ENCODE measurements at places on chromosomes 7 and 10. TPM values are rescaled to one million over a fixed set of nuclear protein-coding genes. Genes with fewer than 3 reads are reported as not detected.

DNA sequence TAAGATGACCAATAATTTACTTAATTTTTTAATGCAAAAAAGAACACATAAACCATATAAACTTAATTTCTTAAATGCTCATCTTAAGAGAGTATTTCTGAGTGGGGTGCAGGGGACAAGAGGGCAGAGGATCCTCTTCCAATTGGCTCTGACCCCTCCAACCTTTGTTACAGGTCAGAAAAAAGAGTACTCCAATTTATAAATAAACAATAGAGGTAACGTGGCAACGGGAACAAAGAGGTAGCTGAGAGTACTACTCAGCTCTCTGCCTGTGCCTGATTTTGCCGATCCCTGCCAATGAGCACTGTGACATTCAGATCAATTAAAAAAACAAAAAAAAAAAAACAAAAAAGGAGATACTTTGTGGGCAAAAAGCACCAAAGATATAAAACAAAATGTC, 307.9 kb downstream of the PARD3 start:
- DNase-seq = no peak

- no peak for DNase-seq
Measured at GRCh38 chr7:44615149-44615611, 8.8 kb downstream of the OGDH start.

DNA sequence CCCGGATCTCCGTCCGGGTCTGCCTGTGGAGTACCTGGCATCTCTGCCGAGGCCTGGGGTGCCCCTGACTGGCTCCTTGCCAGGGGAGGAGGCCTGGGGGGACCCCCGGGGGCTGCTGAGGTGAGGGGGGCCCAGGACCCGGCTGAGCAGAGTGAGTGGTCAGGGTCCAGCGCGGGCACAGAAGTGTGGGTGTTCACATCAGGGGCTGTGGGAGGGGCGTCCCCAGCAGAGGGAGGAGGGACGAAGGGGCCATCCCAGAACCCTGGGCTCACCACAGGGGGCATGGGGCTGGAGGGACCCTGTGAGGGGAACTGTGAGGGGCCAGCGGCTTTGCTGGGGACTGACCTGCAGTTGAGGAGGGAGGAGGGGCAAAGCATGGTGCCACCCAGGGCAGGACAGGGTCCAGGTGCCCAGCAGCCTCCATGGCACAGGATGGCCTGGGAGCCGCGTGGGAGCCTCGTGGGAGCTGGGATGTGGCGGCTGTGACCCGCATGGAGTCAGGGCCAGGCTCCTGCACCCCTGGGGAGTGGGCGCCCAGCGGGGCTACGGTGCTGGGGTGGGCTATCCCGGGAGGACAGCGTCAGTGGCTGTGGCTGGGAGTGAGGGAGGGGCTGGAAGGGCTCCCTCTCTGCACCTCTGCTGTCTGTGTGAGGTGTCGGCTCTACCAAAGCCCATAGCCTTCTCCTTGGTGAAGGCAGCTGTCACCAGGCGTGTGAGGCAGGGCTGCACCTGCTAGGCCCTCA, 91.2 kb downstream of the DNAJB6 start:
- no peak for DNase-seq

- no peak for DNase-seq
Measured at GRCh38 chr7:50544992-50545391, 20.2 kb downstream of the DDC start.

GRCh38 chr10:30199376-30200016, 140.1 kb upstream of the JCAD start:
- no peak for DNase-seq

GRCh38 chr10:619710-620109, 69.8 kb downstream of the DIP2C start:
- DNase-seq = no peak

DNA sequence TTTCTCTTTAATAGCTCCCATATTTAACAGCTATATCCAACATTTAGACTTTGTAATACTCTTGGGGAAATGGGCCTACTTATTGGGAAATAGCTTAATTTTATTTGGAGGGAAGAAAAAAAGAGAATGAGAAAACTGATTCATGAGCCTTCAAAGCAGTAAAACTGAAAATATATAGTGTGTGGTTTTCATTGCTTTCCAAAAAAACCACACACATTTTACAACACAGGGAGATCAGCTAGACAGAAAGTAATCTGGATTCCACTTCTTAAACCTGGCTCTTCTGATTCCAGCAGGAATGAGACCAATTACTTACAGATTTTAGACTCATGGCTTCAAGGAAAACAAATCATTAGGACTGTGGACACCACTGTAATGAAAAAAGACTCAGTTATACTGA, 48.7 kb downstream of the CH25H start:
- no peak for DNase-seq

DNA sequence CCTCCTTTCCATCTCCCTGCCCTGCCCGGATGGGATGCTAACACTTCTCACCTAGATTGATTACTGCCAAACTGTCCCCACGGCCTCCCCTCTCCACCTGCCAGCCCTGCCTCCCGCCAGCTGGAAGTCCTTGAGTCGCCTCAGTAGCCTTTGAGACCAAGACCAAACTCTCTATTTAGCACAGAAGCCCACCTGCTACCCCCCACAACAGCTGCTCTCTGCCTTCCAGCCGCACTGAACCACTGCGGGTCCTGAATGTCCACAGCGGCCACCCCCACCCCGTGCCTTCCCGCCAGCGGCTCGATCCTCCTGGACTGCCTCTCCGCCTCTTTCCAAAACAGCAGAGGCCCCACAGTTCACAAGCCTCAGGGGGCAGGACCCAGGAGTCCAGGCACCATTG, 39.0 kb downstream of the FKBP6 start:
- DNase-seq = no peak

DNA sequence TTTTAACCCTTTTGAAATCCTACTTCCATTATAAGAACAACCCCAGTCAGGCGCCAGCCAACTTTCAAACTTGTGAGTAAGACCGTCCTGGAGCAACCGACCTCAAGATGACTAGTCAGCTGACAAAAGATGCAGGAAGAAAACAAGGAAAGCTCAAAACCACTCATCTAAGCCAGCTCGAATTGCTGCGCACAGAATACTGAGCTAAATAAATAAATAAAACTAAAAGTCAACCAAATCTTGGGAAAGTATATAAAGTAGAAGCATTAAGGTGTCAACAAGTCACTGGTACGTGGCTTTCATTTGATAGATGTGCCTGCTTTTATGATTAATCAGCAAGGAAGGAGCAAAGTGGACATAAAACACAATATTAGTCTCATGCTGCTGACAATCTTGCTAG, 1269.8 kb downstream of the XPNPEP1 start:
- DNase-seq = no peak

DNA sequence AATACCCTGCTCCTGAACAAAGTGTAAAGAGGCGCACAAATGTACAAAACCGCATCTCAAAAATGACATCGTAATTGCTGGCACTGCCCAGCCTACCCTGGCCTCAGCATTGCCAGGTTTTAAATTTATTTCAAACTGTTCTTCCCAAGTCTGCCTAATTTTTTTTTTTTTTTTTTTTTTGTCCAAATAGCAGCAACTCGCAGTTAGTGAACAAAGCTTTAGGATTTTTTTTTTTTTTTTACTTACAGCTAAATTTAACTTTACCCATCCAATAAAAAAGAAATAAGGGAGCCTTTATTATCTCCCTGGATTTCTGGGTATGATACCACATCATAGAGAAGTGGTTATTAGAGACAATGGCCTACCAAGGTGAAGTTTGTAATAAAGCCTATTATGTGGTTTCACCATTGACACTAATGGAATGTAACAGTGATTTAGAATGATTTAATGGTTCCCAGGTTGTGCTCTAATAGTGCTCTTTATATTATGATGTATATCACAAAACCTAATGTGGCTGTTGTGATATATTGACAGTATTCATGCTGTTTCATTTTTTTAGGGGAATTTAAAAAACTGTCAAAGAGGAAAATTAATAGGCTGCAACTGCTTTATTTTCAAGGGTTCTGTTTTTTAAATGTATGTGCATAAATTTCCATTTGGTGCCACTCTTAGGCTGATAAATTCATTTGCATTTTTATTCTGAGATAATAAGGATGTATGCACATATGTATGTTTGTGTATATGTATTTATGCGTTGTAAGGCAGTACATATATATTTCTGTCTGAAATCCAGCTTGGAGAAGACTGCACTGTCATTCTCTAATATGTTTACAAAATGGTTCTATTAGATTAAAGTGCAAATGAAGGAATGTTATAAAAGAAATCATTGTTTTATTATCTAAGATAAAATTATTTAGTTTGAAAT, 309.0 kb downstream of the TFEC start:
- DNase-seq = no peak

GRCh38 chr10:132078746-132079345, 13.1 kb downstream of the JAKMIP3 start:
- peak; percentile 58 for DNase-seq

- no peak for DNase-seq
Measured at GRCh38 chr7:13115855-13116254, 428.4 kb downstream of the ARL4A start.

GRCh38 chr7:129496653-129497052, 5.7 kb upstream of the SMKR1 start:
- DNase-seq = no peak

DNA sequence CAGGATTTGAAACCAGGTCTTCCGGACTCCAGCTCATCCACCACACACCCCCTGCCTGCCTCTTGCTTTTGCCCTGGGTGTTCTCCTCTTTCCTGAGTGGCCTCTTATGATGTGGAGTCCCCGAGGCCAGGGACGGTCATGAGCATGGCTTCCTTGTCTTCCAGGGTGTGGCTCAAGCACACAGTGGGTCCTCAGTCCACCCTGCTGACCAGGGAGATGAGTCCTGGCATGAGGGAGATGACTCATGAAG, 32.8 kb downstream of the DNAJB12 start:
- no peak for DNase-seq

DNA sequence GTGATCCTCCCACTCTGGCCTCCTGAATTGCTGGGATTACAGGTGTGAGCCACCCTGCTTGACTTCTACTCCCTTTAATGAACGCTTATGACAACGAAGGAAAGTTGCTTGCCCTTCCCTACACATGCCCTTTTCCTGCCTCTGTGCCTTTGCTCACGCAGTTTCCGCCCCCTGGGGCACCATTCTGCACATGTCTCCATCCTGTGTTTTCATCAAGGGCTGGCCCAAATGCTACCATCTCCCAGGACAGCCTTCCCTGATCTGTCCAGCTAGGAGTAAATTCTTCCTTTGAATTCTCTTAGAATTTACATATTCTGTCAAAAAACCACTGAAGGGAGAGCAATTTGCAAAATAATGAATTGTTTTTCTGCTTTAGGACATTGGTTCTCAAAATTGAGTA, 50.0 kb upstream of the KMT2C start:
- no peak for DNase-seq

DNA sequence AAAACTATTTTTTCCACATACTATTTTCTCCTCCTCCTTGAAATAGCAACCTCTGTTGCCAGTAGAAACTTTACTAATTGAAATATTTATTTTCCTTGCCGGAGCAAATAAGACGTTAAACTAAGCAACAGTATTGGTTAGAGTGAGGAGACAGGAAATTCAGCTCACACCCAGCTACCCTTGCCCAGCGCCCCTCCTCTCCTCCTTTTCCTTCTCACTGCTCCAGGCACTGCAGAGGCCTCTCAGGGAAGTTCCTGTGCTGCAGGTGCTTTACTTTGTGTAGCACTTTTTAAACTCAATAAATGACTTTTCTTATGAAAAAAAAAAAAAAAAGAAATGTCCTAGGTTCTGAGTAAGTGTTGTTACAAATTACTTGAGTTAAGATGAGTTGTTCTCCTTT, 134.0 kb downstream of the SEMA3E start:
- no peak for DNase-seq

CPEB3 gene
- 65.9 TPM for total RNA-seq

LRIT1 gene
- not detected for total RNA-seq

DPYSL4 gene
- 43.3 TPM for total RNA-seq

Measured in dorsolateral prefrontal cortex (tissue), 122 donors.